Fibroblast of pulmonary artery (primary cell): ENCODE measurements at places on chromosomes 11 and 22.

DNA sequence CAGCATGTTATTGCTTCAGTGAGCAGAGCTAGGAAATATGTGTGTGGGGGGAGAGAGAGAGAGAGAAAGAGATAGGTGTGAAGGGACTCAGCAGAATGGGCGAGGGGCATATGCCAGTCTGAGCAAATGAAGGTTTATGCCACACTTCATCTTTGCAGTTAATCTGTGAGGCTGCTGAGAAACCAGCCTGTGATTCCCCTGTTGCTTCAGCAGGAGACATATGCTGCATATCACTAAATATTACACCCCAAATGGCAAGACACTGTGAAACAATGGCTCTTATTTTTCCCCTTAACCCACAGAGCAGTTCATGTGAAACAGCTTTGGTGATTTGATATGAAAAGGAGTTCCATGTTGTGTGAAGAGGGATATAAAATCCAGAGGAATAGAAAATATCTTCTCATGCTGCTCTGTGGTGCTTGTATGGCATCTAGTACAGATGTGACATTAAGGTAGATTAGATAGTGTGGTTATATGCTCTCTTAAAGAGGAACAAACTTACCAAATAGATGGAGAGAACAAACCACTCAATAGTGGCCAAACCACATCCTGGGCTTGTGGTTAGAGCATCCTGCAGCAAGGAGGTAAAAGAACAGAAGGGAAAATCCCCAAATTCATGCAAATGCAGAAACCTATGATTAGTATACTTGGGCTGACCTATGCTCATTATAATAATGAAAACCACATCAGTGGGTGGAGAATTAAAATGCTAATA is 864.2 kb downstream of the FAM181B start:
- DNase-seq: peak; percentile 10

DNA sequence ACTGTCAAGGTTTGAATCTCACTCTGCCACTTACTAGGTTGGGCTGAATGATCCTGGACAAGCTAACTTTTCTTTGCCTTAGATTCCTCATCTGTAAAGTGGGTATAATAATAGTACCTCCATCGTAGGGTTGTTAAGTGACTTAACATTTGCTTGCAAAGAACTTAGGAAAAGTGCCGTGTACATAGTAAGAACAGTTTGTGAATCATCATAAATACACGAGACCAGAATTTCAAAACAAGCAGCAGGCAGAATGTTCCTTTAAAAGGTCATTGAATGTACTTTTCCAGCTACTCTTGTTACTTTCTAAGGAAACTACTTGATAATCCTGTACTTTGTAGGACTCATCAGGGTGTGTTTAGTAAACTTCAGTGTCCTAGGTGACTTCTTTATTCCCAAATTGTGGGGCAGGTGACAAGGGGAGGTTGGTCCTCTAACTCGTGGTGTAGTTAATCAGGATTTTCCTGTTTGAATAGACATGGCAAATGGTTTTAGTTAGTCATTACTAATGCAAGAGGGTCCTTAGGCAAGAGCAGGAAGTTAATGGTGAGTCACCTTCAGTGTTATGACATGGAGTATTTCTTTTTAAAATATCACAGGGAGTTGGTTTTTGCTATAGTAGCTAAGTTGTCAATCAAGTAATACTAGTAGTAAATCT is 67.9 kb downstream of the YAP1 start:
- peak; percentile 92 for DNase-seq

DNA sequence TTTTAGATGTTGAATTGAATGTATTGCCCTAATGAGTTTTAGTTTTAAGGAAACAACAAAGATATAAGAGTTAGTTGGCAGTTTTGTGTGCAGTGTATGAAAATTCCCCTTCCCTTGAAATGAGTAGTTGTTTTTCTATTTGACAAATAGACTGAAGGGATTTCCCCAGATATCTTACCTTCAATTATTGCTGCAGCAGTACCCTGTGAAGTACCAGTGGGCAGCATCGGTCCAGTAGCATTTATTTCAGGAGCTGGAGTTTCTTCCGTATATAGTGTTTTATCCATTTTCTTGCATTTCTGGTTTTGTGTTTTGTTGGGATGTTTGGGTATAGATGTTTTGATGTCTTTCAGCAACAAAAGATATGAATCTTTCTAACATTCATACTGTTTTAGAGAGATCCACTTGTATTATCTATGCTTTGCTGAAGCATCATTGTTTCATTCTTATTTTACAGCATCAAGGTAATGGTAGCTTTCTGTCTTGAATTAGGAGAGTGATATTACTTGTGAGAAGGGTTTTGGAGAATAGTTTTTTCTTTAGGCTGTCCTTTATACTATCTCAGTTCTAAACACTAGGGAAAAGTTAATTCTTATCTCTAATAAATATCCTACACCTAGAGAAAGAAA is 7.4 kb downstream of the KMT2A start:
- DNase-seq: no peak

DNA sequence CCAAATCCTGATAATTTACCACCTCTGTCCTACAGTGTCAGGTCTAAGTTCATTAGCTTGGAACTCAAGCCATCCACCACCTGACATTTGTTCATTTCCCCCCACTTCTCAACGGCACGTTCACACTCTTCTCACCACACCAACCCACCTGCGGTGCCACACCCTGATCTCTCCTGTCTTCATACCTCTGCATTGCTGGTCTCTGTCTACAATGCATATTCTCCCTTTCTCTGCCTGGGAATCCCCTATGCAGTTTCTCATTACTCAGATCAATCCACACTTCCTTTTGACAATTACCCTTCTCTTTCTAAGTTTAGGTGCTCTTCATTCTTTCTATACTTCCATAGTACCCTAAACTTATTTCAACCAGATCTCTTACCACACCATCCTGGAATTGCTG is 20.4 kb upstream of the EMSY start:
- no peak for DNase-seq

- no peak for DNase-seq
Observed at GRCh38 chr11:66856496-66857233, at the start of gene LRFN4. Gene LRFN4 (plus strand): TSS chr11:66857064. CDS start chr11:66857745, 681 bp downstream.

- no peak for DNase-seq
Observed at GRCh38 chr11:20156876-20157613, 3.2 kb downstream of the DBX1 start.

GRCh38 chr11:5137014-5137413 is 1.1 kb downstream of the OR52A5 start:
- DNase-seq: no peak

DNA sequence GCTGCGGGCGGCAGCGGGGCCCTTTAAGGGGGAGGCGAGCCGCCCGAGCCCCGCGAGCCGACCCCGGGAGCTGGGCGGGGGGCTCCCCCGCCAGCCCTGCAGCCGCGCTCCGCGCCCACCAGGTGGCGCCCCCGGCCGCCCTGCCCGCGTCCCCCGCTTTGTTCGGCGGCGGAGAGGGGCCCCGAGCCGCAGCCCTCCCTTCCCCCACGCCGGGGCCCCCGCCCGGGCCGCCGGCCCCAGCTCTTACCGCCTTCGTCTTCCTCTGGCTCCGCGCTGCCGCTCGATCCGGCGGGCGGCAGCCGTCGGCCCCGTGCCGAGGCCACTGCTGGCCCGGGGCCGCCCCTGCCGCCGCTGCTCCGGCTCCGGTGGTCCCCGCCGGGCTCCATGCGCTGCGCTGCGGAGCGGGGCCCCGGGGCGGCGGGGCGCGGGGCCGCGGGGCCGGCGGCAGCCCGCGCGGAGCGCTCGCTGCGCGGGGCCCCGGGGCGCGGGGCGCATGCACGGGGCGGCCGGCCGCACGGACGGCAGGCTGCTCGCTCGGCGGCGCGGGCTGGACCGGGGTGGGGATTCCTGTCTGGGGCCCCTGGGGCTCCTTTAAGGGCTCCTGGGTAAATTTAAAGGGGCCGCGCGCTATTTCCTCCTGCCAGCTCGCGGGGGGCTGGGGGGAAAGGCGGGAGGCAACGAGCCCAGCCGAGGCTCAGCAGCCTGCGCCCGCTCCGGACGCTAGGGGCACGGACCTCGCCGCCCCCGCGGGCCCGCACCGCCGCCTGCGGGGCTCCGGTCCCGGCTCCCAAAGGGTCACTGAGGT is at the start of gene ZFTA:
ZFTA (minus strand) TSS at position 539 of the 805 bp plus-strand sequence; CDS start at position 386, 153 bp downstream.
- peak; percentile 61 for DNase-seq

DNA sequence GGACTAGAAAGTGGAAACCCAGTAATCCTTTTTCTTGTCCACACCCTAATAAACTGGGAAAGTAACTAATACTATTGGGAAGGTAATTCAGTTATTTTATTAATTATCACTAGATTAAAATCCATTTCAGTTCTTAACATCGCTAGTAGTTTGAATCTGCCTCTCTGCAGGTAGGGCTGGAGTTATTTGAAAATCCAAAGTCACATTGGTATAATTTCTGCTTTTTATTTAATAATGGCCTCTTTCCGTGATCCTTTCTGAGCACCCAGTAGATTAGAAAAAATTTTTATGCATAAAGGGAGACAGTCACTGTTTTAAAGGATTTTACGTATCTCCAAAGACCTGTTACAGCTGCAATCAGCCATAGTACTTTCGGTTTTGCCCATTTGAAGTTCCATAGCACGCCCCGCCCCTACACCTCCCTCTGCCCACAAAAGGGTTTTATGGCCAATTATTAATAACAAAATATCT is 605 bp upstream of the COPB1 start:
- peak; percentile 61 for DNase-seq

GRCh38 chr11:121248496-121248895 is 44.1 kb upstream of the SC5D start:
- DNase-seq: no peak

- DNase-seq: no peak
Observed at GRCh38 chr11:33685082-33685481, 15.5 kb downstream of the C11orf91 start.

DNA sequence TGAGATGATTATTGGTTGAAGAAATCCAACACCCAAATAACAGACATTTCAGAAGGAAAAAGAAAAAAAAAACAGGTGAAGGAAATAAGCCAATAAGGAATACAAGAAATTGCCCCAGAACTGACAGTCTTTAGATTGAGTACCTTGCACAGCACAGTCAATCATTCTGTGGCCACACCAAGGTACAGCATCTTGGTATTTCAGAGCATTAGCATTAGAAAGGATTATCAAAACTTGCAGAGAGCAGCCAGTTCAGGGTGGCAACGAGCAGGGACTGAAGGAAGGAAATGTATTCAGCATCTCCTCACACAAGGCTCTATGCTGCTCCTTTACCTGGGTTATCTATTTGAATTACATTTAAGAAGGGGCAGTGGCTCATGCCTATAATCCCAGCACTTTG is 2.1 kb downstream of the ADA2 start:
- DNase-seq: no peak

DNA sequence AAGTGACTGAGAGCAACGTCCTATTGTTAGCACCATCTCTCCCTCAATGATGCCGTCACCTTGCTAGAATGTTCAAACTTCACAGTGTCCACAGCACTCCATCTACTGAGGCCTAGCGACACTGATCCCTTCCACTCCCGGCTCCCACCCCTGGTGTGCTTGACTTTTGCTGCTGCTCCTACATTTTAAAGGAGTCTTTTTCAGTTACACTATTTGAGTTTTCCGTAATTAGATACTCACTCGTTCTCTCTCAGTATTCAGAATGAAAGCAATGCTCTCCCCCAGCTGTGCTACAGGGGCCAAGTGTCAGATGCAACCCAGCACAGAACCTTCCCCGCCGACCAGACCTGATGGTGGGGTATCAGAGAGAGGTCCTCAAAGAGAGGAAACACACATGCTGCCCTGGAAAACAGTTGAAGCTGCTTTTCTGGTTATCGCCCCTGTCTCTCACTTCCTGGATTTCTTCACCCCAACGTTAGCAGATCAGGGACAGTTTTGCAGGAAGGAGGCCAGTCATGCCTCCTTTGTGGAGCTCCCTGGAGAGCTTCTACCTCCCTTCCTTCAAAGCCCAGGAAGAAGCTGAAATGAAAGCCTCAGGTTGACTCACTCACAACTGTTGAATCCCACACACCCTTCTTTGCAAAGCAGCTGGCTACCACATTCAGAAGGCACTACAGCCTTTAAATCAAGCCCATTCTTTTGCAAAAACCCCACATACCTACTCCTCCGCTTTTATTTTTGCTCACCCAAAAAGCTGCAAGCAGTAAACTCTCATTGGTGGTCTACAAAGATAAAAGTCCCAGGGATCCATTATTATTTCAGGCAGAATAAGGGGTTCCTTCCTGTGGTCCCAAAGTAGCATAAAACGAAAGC is 23.5 kb downstream of the LARGE1 start:
- DNase-seq: peak; percentile 34

- peak; percentile 78 for DNase-seq
Observed at GRCh38 chr11:29452146-29452545, 564.7 kb downstream of the KCNA4 start.

DNA sequence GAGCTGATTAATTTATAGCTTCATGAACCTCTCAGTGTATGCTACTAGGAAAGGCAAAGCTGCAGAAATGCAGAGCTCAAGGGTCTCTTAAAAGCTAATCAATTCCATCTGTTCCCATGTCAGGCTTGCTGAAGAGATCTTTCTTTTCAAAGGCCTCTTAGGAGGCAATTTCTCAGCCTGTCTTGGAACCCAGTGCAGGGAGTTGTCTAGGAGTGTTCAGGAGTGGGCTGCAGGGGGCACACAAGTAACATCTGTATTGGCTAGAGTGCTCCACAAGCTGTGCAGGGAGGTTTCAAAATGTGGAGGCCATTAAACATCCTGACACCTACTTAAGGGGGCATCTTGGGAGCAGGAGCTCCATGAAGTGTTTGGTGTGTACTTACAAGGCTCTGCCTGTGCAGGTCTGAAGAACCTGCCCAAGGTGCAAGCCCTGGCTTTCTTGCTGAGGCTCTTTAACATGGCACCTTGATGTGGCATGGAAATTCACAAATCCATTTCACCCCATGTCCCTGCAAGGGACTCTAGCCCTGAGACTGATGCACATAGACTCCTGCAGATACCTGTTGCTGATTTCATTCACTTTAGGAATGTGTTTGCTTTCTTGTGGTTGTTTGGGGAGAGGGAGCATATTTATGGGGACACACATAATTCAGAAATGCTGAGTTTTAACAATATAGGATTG is 134.7 kb downstream of the ME3 start:
- DNase-seq: peak; percentile 52

- peak; percentile 33 for DNase-seq
Observed at GRCh38 chr22:32628628-32629572, 154.3 kb downstream of the FBXO7 start.

DNA sequence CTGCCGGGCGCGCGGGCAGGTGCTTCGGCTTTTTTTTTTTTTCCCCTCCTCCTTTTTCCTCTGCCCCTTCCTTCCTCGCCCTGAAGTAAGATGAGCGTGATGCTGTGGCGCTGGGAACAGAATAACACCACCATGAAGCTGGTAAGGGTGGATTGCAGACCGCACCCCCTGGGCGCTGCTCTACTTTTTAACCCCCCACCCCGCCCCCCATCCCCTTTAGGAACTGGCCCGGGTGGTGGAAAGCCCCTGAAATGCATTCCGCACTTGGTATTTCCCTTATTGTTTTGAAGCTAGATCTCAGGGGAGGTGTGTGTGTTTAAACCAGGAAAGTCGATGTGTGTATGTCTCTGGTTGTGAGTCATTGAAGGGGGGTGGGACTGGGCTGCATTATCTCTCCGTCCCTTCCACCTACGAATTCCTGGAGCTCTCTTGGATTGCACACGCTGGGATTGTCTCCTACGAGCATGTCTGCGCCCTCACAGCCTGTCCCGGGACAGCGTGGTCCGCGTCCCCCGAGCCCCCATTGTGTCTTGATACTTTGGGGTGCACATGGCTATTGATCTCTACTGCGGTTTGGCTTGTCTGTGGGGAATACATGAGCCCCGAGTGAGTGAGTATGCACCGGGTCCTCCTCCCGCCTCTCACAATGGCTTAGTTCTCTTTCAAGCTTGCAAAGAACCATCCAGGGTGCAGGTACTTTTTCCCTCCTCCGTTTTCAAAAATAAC is 64.9 kb downstream of the NAV2 start:
- peak; percentile 81 for DNase-seq
